ENCODE measurements at places on chromosomes 3 and 15. TPM values are rescaled to one million over a fixed set of nuclear protein-coding genes. Genes with fewer than 3 reads are reported as not detected.

- no peak for DNase-seq
Observed at GRCh38 chr3:170033489-170033888, 4.3 kb upstream of the GPR160 start.

GRCh38 chr3:30198162-30198561, 408.2 kb upstream of the TGFBR2 start:
- no peak for DNase-seq

DNA sequence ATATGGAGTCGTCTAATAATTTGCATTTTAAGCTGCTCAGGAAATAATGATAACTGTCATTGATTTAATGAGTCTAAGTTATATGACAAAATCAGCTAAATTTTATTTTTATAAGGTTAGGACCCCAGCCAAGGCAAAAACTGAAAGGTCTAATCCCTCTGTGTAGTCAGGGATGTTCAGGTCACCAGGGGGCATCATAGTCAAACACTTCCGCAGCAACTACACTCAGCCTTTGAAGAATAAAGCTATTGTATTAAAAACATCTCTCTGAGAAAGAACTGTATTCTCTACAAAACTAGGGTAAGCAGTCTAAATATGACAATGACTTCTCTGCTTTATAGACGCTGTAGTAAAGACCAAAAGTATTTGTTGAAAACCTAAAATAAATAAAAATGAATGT, 15.0 kb downstream of the INTS14 start:
- no peak for DNase-seq

- DNase-seq = no peak
Observed at GRCh38 chr3:158794206-158794605, 7.6 kb upstream of the MFSD1 start.

DNA sequence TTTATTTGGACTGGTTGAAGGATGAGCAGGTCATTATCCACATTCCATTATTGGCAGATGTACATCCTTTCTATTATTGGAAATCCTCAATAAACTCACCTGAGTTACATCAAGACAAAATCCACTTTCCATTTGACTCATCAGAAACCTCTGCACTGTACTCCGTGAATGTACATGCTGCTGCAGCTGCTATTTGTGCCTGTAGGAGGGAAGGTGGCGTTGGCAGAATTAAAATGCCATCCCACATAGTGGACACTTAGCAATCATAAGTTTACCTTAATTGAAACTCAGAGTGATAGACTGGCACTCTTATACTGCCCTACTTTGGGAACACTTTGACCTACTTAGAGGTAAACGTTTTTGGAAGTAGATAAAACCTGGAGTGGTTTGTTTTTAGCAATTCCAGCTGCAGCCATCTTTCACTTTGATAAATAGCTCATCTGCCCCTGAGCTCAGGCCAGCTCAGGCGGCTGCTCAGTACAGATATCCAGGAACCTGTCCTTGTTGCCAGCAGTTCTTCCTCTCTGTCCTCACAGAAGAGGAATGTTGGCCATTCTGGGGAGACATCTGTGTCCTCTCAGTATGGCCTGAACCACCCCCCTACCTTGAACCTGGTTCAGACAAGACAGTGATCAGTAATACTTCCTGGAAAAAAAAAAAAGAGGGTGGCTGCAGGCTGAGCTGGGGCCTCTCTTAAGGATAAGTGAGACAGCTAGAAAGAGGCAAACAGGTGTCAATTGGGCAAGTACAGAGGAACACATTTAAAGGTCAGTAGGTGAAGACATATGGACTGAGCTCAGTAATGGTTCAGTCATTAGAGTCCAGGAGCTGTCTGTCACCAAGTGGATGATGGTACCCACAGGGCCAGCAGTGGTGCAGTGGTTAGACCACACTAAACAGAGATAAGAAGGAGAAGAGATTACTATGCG, 153.4 kb upstream of the UMPS start:
- DNase-seq = no peak

- DNase-seq = peak; percentile 58
Observed at GRCh38 chr15:34853001-34853758, 57.8 kb upstream of the ACTC1 start.

DNA sequence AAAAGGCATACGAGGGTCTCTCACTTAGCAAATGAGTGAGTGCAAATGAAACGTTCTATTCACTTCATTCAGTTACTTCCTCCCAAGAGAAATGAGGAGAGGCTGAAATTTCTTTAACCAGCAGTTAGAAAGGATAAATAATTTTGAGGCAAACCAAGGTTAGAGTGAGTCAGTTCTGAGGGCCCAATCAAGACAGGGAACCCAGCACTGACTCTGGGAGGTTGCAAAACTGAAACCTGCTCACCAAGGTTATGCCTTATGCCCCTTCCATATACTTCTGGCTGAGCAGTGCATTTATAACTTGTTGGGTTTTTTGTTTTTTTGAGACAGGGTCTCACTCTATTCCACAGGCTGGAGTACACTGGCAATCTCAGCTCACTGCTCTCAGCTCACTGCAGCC, 4.5 kb upstream of the RPSA start:
- DNase-seq = peak; percentile 22

ABI3BP gene
- 4.2 TPM for total RNA-seq

GRCh38 chr3:148962513-148962912, 28.8 kb upstream of the GYG1 start:
- DNase-seq = peak; percentile 88

DNA sequence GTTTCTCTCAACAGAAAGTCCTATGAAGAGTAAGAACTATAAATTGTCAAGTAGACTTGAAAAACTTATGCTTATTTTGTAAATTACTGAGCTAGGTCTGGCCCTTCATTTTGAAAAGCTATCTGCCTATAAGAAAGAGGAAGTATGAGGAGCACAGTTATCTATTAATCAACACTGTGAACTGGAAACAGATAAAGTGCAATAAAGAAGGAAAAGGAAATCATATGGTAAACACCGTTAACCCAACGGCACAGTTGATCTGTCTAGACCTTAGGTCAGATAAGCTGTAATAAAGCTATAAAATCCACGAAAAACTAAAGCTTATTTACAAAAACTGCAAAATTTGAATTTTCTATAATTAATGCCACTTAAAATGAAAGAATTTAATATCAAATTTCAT, 242.5 kb downstream of the ZBTB20 start:
- no peak for DNase-seq

DNA sequence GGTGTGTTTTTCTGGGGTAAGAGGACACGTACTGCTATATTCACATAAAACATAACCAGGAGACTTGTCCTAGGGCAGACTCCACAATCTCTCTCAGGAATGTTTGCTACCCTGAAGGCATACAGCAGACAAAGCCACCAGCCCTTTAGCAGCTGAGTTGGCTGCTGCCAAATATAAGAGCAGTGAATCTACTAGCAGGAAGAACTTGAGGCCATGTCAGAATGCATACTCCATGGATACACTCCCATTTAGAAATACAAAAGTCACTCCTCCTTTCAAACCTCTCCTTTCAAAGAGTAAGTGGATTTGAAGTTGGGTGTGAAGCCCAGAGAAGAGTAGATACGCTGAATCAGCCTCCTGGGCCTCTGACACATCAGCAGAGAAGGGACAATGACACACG, 94.1 kb downstream of the CADPS start:
- no peak for DNase-seq

DNA sequence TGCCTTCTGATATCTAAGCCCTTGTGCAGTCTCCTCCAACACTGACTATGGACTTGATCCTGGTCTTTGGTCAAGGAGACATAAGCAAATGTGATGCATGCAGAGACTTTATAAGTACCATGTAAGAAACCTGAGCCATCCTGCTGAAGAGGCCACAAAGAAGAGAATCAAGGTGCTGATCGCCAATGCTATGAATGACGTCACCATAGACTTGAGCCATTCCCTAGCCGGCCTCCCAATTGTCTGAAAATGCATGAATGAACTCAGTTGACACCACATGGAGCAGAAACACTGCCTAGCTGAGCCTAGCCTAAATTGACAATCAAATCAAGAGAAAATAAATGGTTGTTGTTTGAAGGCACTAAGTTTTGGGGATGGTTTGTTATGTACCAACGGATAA, 51.9 kb downstream of the CERS3 start:
- no peak for DNase-seq

OR5H6 gene
- not detected for total RNA-seq

GOLGA8N gene
- total RNA-seq = 0.83 TPM

DAZL gene
- not detected for total RNA-seq

EAF2 gene
- 2.3 TPM for total RNA-seq

REC114 gene
- total RNA-seq = not detected

DNA sequence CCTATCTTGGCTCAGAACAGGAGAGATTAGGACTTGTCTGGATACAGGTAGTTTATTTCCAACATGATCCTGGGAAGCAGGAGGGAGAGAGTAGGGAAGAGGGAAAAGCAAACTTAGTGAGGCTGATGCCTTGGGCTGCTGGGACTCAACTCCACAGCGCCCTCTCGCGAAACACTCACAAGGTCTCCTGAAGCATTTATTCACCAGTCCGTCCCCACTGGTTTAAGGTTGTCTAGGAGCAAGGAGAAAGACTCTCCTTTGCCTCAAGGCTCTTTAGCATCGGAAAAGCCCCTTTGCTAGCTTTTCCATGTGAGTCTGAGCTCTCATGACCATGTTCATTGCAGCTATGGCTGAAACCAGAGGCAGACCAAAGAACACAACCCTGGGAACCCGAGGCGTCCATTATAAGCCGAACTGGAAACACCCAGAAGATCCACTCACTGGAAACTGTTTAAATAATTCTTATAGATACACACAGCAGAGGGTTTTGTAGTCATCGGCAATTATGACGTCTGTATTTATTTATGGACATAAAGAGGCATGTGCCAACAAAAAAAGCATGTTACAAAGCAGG, 244.5 kb downstream of the CD47 start:
- peak; percentile 64 for DNase-seq

GRCh38 chr15:69462030-69462492, 9.4 kb downstream of the RPLP1 start:
- no peak for DNase-seq

ZNF639 gene
- 50.5 TPM for total RNA-seq

GRCh38 chr3:195546130-195546560, 3.0 kb upstream of the PPP1R2 start:
- peak; percentile 73 for DNase-seq

GRCh38 chr15:73972984-73973682, 19.0 kb downstream of the STOML1 start:
- peak; percentile 73 for DNase-seq

HESX1 gene
- total RNA-seq = 0.36 TPM

CCR4 gene
- not detected for total RNA-seq

AADACL2 gene
- total RNA-seq = not detected

CRYBG3 gene
- total RNA-seq = 26.2 TPM

RLBP1 gene
- total RNA-seq = not detected

- peak; percentile 66 for DNase-seq
Observed at GRCh38 chr3:15635121-15635661, 33.6 kb downstream of the BTD start.

DNA sequence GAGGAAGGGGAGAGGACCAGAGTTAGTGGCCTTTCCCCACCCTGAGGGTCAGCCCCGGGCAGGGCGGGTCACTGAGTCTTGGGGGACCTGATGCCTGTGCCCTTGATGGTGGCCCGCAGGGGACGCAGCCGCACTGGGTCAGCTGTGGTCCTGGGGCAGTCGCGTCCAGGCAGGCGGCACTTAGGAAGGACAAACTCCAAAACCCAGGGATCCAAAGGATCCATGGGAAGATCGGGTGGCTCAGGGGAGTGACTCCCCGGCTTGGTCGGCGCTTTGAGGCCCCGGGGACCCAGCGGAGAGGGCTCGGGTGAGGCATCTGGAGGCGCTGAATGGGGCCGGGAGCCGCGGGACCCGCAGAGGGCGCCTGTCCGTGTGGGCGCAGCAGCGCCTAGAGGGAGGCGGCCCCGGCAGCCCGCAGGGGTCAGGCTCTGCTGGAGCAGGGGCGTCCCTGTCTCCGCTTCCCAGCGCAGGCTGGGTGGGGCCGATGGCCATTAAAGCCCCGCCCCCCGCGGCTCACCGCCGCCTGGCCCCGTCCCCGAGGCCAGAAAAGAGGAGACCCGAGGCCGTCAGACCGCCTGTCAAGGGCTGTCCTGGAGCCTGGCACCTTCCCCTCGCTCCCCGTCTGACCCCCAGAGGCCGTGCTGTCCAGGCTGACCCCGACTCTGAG, 17.5 kb downstream of the CIDEC start:
- no peak for DNase-seq

MEIS2 gene
- total RNA-seq = 50.3 TPM

GRCh38 chr3:167066977-167067786, 312.9 kb downstream of the ZBBX start:
- no peak for DNase-seq

NR2F2 gene
- 28.1 TPM for total RNA-seq

GRCh38 chr3:188918093-188918492, 253.7 kb upstream of the TPRG1 start:
- peak; percentile 31 for DNase-seq

GRCh38 chr15:60928210-60928609, 300.9 kb downstream of the RORA start:
- no peak for DNase-seq

CSPG5 gene
- total RNA-seq = under 0.01 TPM

SCN11A gene
- not detected for total RNA-seq

- no peak for DNase-seq
Observed at GRCh38 chr3:11697701-11698100, 54.0 kb upstream of the VGLL4 start.

- DNase-seq = peak; percentile 70
Observed at GRCh38 chr3:174440253-174440701, 418.9 kb upstream of the NAALADL2 start.

GRCh38 chr3:119401503-119402440, 61.6 kb downstream of the TMEM39A start:
- DNase-seq = no peak

FANCD2OS gene
- total RNA-seq = not detected

- DNase-seq = no peak
Observed at GRCh38 chr15:34768530-34768929, 13.7 kb upstream of the GJD2 start.

THPO gene
- total RNA-seq = not detected
